ENCODE measurements at places on chromosomes 11 and 22. TPM values are rescaled to one million over a fixed set of nuclear protein-coding genes. Genes with fewer than 3 reads are reported as not detected.

The KCNJ1 gene
- total RNA-seq: not detected

GRCh38 chr11:70078781-70079616 lies 882 bp downstream of the ANO1 start:
- DNase-seq: no peak

- no peak for DNase-seq
These were observed 81.9 kb downstream of the RAB30 start for GRCh38 chr11:82989628-82990404.

- no peak for DNase-seq
These were observed 17.9 kb downstream of the TUB start for GRCh38 chr11:8098879-8099278.
